ENCODE measurements at places on chromosomes 11 and 22. TPM values are rescaled to one million over a fixed set of nuclear protein-coding genes. Genes with fewer than 3 reads are reported as not detected.

- H3K36me3 ChIP-seq = no peaks in the 10 kb centered on the region
- DNase-seq = no peak
- no peak overlapping the region for H3K4me3 ChIP-seq
- peaks cover 26% of the 10 kb centered on the region for H3K27me3 ChIP-seq
- peaks cover under 1% of the 10 kb centered on the region for H3K4me1 ChIP-seq
These were observed 6.3 kb downstream of the SYT7 start for GRCh38 chr11:61574611-61575010.

- no peak overlapping the region for H3K4me3 ChIP-seq
- no peak overlapping the region for H3K27ac ChIP-seq
- H3K36me3 ChIP-seq = no peaks in the 10 kb centered on the region
- H3K27me3 ChIP-seq = peaks cover 17% of the 10 kb centered on the region
- no peaks in the 10 kb centered on the region for H3K4me1 ChIP-seq
- no peak for DNase-seq
These were observed 510.4 kb downstream of the BUD13 start for GRCh38 chr11:116262370-116262769.

DNA sequence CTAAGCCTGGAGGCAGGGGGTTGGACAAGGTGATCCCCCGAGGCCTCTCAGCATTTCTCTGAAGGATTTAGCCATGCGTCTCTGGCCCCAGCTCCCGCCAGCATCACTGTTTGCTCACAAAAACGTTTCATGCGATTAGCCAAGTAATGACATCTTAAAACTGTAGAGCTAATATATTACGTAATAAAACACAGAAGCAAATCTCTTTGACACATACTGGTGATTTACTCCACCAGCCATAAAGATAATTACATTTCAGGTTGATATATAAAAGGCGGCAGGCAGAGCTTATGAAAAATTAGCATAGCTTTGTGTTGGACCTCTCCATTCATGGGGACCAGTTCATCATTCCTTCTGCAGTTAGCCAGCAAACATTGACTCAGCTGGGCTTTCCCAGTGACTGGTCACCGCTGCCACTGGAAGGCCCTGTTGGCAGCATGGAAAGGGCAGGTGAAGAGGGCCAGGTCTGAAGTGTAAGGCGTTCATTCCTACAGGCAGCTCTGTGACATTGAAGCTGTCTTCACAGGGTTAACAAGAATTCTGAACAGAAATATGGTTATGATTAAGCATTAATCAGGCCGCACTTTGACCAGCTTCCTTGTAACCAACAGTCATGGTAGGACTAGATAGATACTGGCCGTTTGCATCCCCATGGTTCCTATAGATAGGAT, 150.3 kb downstream of the NECTIN1 start:
- no peak overlapping the region for H3K4me3 ChIP-seq
- no peak for DNase-seq
- peaks cover 29% of the 10 kb centered on the region for H3K27me3 ChIP-seq
- no peaks in the 10 kb centered on the region for H3K36me3 ChIP-seq
- H3K4me1 ChIP-seq = no peaks in the 10 kb centered on the region
- H3K27ac ChIP-seq = no peak overlapping the region

DTX4 gene
- 0.05 TPM for total RNA-seq

- H3K4me3 ChIP-seq = no peak overlapping the region
- peaks cover 4% of the 10 kb centered on the region for H3K27me3 ChIP-seq
- no peaks in the 10 kb centered on the region for H3K36me3 ChIP-seq
- no peak overlapping the region for H3K27ac ChIP-seq
- no peak for DNase-seq
These were observed 494.5 kb downstream of the BRD1 start for GRCh38 chr22:49333206-49333605.

- H3K36me3 ChIP-seq = no peaks in the 10 kb centered on the region
- H3K27ac ChIP-seq = no peak overlapping the region
- no peak overlapping the region for H3K4me3 ChIP-seq
- no peak for DNase-seq
- H3K4me1 ChIP-seq = no peaks in the 10 kb centered on the region
- H3K27me3 ChIP-seq = peaks cover 9% of the 10 kb centered on the region
These were observed 32.4 kb downstream of the TMEM225 start for GRCh38 chr11:123853038-123853437.

DNA sequence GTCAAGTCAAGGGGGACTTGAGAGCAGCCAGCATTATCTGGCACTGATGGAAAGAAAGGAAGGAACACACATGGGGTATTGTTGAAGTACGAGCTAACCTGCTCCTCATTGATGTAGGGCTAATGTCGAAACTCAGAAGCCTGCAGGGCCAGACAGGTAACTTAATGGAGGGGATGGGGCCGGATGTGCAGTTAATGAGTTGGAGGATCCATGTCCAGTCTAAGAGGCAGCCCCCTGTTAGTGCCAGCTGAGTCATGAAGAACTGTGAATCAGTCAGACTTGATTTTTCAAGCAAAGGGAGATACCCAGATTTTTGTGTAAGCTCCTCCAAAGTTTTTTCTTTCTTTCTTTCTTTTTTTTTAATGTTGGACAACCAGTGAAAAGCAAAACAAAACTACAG, 65.6 kb downstream of the CECR2 start:
- H3K4me3 ChIP-seq = no peak overlapping the region
- H3K27ac ChIP-seq = no peak overlapping the region

DNA sequence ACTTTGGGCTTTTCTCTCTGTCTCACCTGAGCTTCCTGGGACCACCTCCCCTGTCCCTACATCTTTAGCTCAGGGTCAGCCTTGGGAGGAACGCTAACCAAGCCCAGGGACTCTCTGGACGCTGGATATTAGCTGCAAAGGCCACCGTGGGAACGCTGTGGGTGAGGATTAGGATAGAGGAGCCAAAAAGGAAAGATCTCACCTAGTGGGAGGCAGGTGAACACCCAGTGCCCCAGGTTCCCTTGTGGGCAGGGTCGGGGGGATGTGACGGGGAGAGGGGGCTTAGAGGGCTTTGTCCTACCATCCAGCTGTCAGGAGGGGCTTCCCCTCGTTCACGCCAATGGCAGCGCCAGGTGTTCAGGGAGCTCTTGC, 50.2 kb downstream of the LINC01488 start:
- no peak overlapping the region for H3K4me3 ChIP-seq
- no peaks in the 10 kb centered on the region for H3K4me1 ChIP-seq
- peaks cover 28% of the 10 kb centered on the region for H3K27me3 ChIP-seq

GRCh38 chr11:88398791-88399570, 61.4 kb upstream of the CTSC start:
- no peak for DNase-seq
- no peaks in the 10 kb centered on the region for H3K27me3 ChIP-seq
- H3K4me3 ChIP-seq = no peak overlapping the region
- peaks cover 9% of the 10 kb centered on the region for H3K4me1 ChIP-seq
- H3K27ac ChIP-seq = no peak overlapping the region

DNA sequence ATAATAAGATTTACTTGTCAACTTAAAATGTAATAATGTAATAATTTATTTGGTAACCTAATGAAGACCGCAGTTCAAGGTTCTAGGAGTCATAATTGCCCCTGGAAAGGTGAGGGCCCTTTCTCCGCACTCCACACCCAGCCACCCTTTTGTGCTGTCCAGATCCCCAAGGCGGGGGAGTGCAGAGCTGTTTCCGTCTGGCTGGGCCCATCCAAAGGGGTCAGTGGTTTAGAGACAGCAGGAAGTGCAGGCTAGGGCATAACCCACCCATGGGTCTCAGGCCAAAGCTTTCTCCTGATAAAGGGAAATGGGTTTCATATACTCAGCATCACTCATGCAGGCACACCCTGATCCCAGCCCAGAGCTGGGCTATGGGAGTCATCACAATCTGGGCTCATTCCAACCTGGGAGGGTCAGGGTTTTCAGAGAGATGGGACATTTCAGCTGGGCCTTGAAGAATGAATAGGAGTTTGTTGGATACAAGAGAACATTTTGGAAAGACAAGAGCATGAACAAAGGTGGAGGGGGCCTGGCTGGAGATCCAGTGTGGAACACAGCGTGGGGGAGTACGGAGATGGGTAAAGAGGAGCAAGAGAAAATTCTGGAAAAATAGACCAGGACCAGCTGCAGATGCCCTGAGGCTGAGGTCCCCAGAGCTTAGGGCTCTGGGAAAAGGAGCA, 432.2 kb downstream of the TBC1D22A start:
- no peak for DNase-seq
- H3K4me1 ChIP-seq = no peaks in the 10 kb centered on the region
- no peak overlapping the region for H3K27ac ChIP-seq

GRCh38 chr11:81420668-81421250, 1312.9 kb downstream of the FAM181B start:
- no peaks in the 10 kb centered on the region for H3K36me3 ChIP-seq
- H3K4me3 ChIP-seq = no peak overlapping the region
- no peak for DNase-seq

- no peak overlapping the region for H3K27ac ChIP-seq
- peaks cover 27% of the 10 kb centered on the region for H3K4me1 ChIP-seq
- H3K27me3 ChIP-seq = no peaks in the 10 kb centered on the region
- no peak for DNase-seq
- peaks cover 41% of the 10 kb centered on the region for H3K36me3 ChIP-seq
These were observed 3.9 kb downstream of the ACP2 start for GRCh38 chr11:47244448-47245350.

GRCh38 chr11:61887839-61888494, 3.4 kb downstream of the FADS3 start:
- no peak for DNase-seq
- H3K4me3 ChIP-seq = no peak overlapping the region
- no peak overlapping the region for H3K27ac ChIP-seq
- no peaks in the 10 kb centered on the region for H3K27me3 ChIP-seq
- H3K36me3 ChIP-seq = no peaks in the 10 kb centered on the region

DNA sequence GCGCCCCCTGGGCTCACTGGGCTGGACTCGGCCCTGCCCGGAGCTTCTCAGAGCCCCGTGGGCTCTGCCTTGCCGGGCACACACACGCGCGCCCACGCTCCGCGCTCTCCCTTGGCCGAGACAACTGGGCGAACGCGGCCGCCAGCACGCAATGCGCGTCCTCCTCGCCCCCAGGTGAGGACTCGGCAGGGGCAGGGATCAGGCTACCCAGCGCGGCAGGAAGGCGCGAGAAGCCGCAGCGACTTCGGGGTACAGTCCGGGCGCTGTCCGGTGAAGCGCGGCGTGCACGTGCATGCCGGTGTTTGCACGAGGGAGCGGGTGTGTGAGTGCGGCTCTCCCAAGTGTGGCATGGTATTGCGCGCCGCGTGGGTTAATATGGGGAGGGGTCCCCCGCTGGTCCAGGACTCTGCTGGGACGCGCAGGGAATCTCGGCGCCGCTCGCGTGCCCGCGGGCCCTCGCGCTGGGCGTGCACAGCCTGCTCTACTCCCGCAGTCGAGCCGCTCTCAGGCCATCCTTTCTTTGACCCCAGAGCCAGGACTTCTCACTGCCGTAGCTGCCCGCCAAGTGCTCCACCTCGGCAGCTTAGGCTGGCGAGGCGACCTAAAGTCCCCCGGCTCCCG, 5.4 kb downstream of the WNT7B start:
- peaks cover 2% of the 10 kb centered on the region for H3K4me1 ChIP-seq
- H3K36me3 ChIP-seq = no peaks in the 10 kb centered on the region
- H3K27me3 ChIP-seq = peaks cover 53% of the 10 kb centered on the region
- no peak overlapping the region for H3K4me3 ChIP-seq
- no peak overlapping the region for H3K27ac ChIP-seq

GRCh38 chr11:19890308-19890707, 177.7 kb downstream of the NAV2 start:
- no peak overlapping the region for H3K27ac ChIP-seq
- no peak for DNase-seq
- H3K36me3 ChIP-seq = peaks cover 2% of the 10 kb centered on the region
- no peak overlapping the region for H3K4me3 ChIP-seq

GRCh38 chr22:44862981-44863860, 110.8 kb downstream of the ARHGAP8 start:
- H3K4me3 ChIP-seq = no peak overlapping the region
- DNase-seq = no peak
- H3K36me3 ChIP-seq = no peaks in the 10 kb centered on the region
- no peak overlapping the region for H3K27ac ChIP-seq

GRCh38 chr22:35915477-35916013, 113.1 kb downstream of the RBFOX2 start:
- H3K36me3 ChIP-seq = no peaks in the 10 kb centered on the region
- peaks cover 10% of the 10 kb centered on the region for H3K4me1 ChIP-seq
- H3K27me3 ChIP-seq = peaks cover 10% of the 10 kb centered on the region
- no peak for DNase-seq
- H3K4me3 ChIP-seq = no peak overlapping the region

- peaks cover 85% of the 10 kb centered on the region for H3K4me1 ChIP-seq
- no peaks in the 10 kb centered on the region for H3K27me3 ChIP-seq
- H3K36me3 ChIP-seq = peaks cover 84% of the 10 kb centered on the region
- H3K4me3 ChIP-seq = peak overlapping the region; percentile 84
- DNase-seq = peak; percentile 43
These were observed 17.2 kb downstream of the CD6 start for GRCh38 chr11:60988658-60989057.

GRCh38 chr11:65863889-65864705, 3.9 kb downstream of the MUS81 start:
- no peak for DNase-seq
- H3K27me3 ChIP-seq = no peaks in the 10 kb centered on the region
- no peak overlapping the region for H3K27ac ChIP-seq

DNA sequence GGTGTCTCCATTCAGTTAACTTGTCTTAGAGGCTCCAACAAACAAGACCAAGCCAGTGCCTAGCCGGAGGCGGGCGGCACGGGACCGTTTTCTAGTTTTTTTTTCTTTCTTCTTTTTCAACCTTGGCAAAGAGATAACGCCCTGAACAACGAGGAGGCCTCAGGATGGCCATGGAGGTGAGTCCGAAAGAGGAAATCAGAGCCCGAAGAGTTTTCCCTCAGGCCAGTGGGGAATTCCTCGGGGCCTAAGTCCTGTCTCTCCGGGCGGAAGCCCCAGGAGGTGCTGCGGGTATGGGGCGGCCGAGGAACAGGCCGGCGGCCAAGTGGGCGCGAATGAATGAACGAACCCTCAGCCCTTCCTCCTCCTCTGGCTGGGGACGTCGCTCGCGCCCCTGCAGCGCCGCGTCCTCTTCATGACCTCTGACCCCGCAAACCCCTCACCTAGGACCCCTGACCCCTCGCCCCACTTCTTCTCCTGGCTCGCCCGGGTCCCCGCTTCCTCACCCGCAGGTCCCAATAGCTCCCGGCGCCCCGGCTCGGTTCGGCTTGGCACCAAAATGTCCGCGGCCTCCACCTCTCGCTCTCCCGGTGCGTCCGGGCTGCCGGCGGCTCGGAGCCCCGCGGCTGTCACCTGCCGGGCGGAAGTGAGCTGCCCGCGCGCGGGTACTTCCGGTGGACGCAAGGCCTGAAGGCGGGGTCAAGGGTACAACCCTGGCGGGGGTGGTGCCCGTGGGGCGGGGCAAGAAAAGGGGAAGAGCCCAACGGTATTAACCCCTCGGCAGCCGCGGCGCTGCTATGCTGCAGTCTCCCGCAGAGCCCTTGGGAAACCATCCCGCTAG, at the start of gene AP1B1:
Gene AP1B1, minus strand, starts transcription at position 650 of the 838 bp plus-strand sequence. CDS start 21,327 bp downstream, outside the sequence.
- peak within 1 kb of the TSS; percentile 90 for H3K4me3 ChIP-seq
- DNase-seq = peak; percentile 98
- H3K36me3 ChIP-seq = peaks cover 5% of the 10 kb centered on the region
- H3K27me3 ChIP-seq = no peaks in the 10 kb centered on the region

- H3K4me3 ChIP-seq = no peak overlapping the region
- no peaks in the 10 kb centered on the region for H3K27me3 ChIP-seq
- peaks cover 36% of the 10 kb centered on the region for H3K36me3 ChIP-seq
- no peak overlapping the region for H3K27ac ChIP-seq
- H3K4me1 ChIP-seq = no peaks in the 10 kb centered on the region
These were observed 16.0 kb downstream of the POLD3 start for GRCh38 chr11:74608431-74608830.

Measured in activated CD4-positive, alpha-beta memory T cell treated with anti-CD3 and anti-CD28 coated beads for 36 hours (primary cell).